Activated CD4-positive, alpha-beta T cell treated with anti-CD3 and anti-CD28 coated beads for 1 hour (primary cell): ENCODE measurements at places on chromosomes 7 and 10.

GRCh38 chr7:141820067-141820466 is 21.2 kb downstream of the PRSS37 start:
- DNase-seq, result no peak

DNA sequence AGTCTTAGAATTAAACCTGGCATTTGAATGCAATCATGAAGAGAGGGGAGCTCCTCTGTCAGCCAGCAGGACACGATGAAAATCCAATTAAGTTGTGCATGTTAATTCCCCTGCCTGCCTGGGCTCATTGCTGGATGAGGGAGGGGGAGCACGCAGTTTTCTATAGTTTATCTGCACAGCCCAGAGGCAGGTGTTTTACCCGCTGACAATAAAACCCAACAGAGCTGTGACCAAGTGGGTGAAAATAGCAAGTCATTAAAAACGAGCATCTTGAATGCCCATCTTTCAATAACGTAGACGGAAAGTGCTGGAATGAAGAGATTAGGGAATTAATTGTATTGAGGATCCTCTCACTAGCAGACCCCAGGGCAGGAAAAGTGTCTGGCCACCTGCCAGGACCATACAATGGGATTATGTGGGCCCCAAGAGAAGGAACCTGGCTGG is 100.1 kb upstream of the FAM20C start:
- DNase-seq, result no peak

- no peak for DNase-seq
Measured at GRCh38 chr7:93148144-93148543, at the start of gene SAMD9L. Gene SAMD9L, minus strand, starts transcription at chr7:93148385. Its CDS starts 12,414 bp downstream, at chr7:93135971.

DNA sequence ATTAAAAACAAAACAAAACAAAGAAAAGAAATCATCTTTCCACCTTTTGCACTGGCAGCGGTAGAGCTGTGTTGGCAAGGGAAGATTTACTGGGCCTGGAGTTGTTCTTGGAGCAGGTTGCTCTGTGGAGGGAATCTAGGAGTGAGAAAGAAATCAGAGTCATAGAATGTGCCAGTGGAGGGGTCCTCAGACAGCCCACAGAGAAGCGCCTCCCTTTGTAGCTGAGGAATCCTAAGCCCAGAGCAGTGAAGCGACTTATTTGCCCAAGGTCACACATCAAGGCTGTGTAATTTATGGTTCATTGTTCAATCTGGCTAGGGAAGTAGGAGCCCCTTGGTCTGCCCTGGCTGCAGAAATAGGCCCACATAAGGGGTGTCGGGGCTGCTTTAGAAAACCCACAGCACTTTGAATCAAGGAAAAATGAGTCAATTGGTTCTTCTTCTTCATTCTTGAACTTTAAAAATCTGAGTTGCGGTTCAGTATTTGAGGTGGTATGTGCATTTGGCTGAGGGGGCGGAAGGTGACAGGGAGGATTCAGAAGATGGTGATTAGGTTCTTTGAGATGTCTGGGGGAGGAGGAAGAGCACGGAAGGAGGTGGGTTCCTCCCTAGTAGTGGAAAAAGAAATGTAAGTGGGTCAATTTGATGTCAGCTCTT is 253.7 kb downstream of the PTEN start:
- DNase-seq, result no peak

- no peak for DNase-seq
Measured at GRCh38 chr7:68739306-68739705, 859.0 kb upstream of the AUTS2 start.

DNA sequence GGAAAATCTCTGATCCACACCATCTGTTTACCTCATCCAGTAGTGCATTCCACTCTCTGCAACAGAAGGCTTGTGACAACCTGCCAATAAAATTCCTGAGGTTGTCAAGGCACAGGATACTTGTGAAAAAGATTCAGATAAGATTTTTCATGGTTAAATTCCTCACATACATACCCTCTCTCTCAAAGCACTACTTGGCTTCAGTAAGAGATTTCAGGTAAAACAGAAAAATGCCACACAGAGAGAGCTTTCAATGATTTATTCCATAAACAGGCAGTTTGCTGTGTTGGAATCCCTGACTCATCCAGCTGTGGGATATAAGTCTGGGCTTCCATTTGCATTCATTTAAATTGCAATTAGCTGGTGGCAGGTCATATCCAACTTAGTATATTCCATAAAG is 99.7 kb upstream of the CAV2 start:
- DNase-seq, result no peak

DNA sequence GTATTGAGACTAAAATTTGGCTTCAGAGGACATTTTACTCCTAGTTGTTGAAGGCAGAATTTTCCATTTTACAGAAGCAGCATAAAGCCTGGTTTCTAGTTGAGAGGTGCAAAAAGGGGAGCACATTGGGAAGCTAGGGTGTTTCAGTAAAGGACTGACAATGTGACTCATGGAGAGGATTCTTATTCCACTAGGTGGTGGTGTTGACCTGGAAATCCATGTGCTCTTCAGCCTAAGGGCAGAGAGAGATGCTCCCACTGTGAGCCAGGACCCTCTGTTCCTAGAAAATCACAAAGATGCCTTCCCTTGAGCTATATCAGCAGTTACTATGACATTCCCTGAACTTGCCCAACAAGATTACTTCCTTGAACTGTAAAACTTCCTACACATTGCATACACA is 687.8 kb downstream of the IPMK start:
- DNase-seq, result no peak

GRCh38 chr10:33497338-33497737 is 162.9 kb upstream of the NRP1 start:
- no peak for DNase-seq
